ENCODE measurements at places on chromosomes 6 and 20. TPM values are rescaled to one million over a fixed set of nuclear protein-coding genes. Genes with fewer than 3 reads are reported as not detected.

The TGM2 gene
- polyA plus RNA-seq: 254 TPM

The FLRT3 gene
- 2.4 TPM for polyA plus RNA-seq

DNA sequence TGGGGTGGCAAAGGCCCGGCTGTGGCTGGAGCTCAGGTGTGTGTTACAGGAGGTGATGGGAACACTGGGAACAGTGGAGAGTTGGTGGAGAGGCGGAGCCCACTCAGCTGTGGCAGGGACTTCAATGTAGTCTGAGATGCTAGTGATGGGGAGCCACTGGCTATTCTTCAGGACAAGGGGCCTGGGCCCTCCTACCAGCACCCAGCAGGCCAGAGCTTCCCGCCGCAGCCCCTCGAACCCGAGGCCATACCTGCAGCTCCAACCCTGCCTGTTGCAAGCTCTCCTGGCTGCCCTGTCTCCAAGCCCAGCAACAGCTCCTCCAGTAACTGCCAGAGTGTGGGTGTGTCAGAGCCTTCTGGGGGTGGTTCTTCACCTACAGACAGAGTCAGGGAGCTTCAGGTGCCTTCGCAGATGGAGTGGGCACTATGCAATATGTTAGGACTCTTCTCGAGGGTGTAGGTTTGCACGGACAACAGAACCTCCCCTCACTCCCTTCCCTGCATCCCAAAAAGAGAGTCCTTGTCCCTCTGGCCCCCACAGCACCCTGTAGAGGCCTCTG, 146.2 kb upstream of the MLN start:
- no peak for DNase-seq

GRCh38 chr6:151399679-151400078, 8.3 kb upstream of the ZBTB2 start:
- DNase-seq: no peak

DNA sequence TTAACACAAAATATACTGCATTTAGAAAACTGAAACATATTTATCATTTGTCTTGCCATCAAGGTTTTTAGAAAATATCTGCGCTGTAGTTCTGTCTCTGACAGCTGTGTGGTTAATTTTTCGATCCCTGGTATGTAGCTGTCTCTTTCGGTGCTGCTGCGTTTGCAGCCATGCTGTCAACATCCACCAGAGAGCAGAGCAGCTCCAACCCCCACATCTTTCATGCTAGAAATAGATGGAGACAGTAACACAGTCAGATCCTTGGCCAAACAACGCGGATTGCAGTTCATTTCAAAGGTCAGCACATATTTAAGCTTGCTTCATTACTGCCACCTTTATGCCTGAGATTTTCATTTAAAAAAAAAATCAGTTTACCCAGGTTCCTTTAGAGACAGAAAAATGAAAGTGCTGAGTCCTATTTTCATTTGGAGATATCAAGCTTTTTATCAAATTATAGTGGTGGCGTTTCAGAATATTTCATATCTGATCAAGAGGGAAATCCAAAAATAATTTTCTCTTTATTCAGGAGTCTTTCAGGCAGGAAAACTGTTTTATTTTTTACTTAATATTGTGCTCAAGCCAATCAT, 157.7 kb upstream of the MMS22L start:
- DNase-seq: peak; percentile 57

The OLIG3 gene
- polyA plus RNA-seq: not detected

The AKAP7 gene
- polyA plus RNA-seq: 3.4 TPM

GRCh38 chr20:63153254-63154221, 62.4 kb downstream of the YTHDF1 start:
- no peak for DNase-seq

GRCh38 chr20:52619101-52619500, 353.1 kb upstream of the TSHZ2 start:
- DNase-seq: no peak

GRCh38 chr6:145891565-145891964, 72.6 kb downstream of the SHPRH start:
- peak; percentile 45 for DNase-seq

GRCh38 chr6:136228814-136229213, 21.3 kb downstream of the MTFR2 start:
- DNase-seq: no peak

The FOXO3 gene
- 19.7 TPM for polyA plus RNA-seq

DNA sequence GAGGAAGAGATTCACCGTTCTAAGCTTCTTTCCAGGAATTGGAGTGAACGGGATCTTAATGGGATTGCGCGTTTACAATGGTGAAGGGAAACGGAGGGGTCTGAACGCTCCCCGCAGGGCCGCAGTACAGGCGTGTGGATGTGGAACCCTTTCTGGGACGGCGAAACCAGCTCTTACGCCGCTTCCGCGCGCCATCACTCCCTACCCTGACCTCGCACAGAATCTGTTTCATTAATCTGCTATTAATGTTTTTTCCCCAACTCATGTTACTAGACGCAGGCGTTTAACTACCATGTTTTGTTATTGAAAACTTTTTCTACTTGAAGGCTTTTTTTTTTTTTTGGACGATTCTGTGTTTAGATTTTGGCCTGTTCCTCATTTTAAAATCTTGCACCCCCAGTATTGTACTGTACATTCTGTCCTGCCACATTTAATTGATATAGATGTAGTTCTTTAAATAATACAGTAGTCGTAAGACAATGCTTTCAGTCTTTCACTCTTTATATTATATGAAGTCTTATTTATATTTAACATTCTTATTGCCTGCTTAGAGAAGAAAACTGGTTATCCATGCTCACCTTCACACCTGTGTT, 696 bp upstream of the SUPT3H start:
- DNase-seq: peak; percentile 73

DNA sequence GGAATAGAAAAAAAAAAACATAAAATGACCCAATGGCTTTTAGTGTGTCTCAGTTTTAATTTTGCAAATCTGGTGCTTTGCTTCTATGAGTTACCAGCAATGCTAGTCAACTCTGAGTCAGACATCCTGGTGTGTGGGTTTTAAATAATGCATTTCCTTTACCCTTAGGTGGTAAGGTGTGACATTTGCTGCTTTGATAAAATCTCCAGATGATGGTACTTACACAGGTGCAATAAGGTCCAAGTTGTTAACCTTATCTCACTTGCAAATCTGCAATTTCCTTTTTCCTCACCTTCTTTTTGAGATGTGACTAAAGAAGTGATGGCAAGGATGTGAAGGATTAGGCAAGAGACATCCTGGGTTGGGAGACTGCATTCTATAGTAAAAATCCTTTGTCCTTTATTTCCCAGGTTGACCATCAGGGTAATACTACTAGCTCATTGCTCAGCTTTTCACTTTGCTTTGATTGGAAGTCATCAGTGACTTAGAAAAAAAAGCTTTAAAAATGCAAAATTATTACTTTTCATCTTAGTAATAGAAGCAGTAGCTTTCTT, 818.5 kb upstream of the FLRT3 start:
- DNase-seq: peak; percentile 23

DNA sequence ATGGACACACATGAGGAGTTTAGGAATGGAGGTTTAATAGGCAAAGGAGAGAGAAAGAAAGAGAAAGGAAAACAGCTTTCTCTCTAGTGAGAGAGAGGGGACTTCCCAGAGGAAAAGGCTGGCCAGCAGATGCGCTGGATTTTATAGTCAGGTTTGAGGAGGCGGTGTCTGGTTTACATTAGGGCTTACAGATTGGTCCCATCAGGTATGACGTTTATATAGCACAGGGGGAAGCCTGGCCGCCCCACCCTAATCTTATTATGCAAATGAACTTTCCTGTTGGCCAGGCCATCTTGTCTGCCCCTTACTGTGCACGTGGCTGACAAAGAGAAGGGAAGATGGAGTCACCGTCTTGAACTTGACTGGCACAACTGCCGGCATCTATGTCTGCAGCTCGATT, 86.6 kb upstream of the QKI start:
- DNase-seq: no peak

The OXT gene
- 0.70 TPM for polyA plus RNA-seq

The ECT2L gene
- not detected for polyA plus RNA-seq

DNA sequence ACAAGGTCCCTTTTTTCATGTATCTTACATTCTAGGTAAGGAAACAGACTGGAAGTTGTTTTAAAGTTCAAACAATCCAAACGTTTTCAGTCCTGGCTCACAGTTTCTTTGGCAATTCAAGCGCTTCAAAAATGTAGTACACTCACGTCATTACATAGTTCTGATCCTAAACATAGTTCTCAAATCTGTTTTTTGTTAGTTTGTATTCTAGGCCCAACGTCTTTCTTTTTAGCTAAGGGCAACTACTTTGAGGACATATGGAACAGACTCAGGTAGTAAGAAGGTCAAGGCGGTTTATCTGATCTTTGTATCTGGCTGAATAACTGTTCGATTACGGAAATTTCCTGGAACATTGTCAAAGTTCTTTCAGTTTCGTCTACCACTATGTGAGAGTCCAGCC, 36.9 kb upstream of the PLCB4 start:
- no peak for DNase-seq

GRCh38 chr20:48581167-48581566, 246.6 kb downstream of the PREX1 start:
- DNase-seq: no peak

DNA sequence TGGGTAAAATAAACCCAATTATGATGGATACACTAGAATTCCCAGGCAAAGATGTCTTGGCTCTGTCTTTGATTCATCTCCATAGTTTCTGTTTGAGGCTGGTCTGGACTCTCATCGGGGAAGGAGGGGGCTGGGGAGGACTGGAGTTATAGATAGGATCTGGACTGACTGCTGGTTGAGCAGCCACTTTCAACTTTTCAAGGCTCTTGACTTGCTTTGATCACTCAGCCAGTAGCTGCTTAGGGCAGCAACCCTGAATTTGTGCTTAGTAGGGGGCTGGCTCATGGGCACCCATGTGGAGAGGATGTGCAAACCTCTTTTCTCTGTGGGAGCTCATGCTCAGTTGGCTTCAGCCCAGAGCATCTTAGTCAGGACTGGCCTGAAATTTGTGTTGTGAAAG, 114.0 kb upstream of the NEDD9 start:
- peak; percentile 27 for DNase-seq

GRCh38 chr20:48898210-48898609, 23.3 kb upstream of the ARFGEF2 start:
- peak; percentile 13 for DNase-seq

DNA sequence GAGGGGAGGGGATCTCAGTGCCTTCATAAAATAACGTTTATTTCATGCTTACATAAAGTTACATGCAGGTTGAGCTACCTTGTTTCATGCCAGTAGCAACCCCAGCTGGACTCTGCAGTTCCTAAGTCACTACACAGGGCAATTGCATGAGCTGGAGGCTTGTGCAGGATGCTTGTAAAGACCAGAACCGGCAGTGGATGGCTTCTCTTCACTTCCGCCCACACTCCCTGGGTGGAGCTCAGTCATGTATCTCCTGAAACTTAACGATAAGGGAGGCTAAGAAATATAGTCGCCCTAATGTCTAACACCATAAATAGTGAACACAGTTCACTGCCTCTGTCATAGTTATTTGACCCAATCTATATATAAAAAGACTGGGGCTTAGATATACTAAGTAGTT, 99.4 kb upstream of the RAB32 start:
- DNase-seq: no peak

DNA sequence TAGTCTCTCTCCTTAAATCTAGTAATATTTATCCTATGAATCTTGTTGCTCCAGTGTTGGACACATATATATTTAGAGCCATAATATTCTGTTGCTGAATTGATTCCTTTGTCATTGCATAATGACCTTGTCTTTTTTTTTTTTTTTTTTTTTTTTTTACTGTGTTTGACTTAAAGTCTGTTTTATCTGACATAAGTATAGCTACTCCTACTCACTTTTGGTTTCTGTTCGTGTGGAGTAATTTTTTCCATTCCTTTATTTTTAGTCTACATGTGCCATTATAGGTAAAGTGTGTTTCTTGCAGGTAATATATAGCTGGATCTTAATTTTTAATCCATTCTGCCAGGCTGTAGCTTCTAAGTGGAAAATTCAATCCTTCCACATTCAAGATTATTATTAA, 166.5 kb downstream of the GMDS start:
- DNase-seq: no peak

- DNase-seq: no peak
These were observed 157.0 kb downstream of the UBE3D start for GRCh38 chr6:82908661-82909060.

The NKX2-4 gene
- not detected for polyA plus RNA-seq

GRCh38 chr20:46158476-46158987, 40.4 kb downstream of the CD40 start:
- no peak for DNase-seq

DNA sequence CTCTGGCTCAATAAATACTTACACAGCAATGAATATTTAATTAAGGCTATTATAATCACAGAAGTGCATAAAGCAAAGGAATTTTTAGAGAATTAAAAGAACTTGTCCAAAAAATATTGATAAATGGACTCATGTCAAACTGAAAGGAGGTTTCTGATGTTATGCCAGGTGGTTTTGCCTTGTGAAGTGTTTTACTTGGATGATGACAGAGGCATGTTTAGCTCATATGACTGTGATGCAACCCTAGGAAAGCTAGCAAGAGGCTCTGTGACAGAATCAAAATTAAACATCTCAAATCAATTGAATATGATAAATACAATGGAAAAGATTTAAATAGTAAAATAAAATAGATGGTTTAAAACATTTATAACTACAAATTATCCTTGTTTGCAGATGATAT, 137.3 kb downstream of the TMEM200A start:
- peak; percentile 78 for DNase-seq

The SLC23A2 gene
- 5.9 TPM for polyA plus RNA-seq

DNA sequence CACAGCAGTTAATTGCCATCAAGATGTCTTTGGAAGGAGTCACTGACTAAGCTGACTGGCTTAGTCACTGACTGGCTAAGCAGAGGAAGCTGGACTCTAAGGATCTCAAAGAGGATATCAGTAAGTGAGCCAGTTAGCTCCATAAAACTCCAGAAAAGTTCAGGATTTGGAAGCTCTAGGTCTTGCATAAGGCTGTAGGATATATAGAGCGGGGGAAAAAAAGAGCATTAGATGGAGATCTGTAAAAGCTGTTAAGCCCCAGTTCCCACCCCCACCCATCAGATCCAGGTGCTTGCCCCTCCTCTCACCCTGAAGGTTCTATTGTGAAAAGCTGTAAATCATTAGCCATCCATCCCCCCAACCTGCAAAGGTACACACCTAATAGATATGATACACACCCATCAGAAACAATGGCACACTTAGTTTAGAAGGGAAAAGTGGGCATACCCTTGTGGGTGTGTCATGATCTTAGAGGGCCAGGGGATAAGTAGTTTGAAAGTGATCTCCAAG, 32.2 kb downstream of the CARMIL1 start:
- peak; percentile 90 for DNase-seq

GRCh38 chr6:157380458-157380778, 572 bp upstream of the ZDHHC14 start:
- no peak for DNase-seq

The IL20RA gene
- polyA plus RNA-seq: not detected

The VGLL2 gene
- not detected for polyA plus RNA-seq
